Stimulated activated CD4-positive, alpha-beta T cell treated with anti-CD3 and anti-CD28 coated beads, Interleukin-1b, Interleukin-23, amount 100 ng/mL, for 1 hour (primary cell): ENCODE measurements at places on chromosomes 4 and X.

DNA sequence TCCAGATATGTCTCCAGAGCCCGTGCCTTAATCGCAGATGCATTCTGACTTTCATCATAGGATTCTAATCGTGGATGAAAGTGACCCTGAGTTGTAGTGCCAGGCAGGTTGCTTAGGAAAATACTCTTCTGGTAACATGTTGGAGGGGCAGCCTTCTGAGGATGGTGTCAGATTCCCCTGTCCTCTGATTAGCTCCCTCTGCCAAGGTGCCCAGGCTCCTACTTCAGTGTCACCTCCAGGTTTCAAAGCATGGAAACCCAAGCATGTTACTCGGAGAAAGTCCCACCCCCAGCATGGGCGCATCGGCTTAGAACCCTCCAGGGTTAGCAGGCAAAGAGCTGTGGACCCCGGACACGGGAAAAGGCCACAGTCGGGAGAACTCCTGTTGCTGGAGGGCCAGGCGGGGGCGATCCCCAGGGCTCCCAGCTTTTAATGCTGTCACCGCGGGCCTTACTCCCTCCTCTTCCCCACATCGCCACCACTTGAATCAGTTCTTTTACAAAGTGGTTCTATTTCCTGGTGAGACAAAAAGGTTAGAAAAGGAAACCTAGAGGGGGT lies 44.5 kb downstream of the TRIM2 start:
- DNase-seq: no peak

- DNase-seq: no peak
Observed at GRCh38 chr4:77021614-77022089, 54.1 kb downstream of the CCNI start.

DNA sequence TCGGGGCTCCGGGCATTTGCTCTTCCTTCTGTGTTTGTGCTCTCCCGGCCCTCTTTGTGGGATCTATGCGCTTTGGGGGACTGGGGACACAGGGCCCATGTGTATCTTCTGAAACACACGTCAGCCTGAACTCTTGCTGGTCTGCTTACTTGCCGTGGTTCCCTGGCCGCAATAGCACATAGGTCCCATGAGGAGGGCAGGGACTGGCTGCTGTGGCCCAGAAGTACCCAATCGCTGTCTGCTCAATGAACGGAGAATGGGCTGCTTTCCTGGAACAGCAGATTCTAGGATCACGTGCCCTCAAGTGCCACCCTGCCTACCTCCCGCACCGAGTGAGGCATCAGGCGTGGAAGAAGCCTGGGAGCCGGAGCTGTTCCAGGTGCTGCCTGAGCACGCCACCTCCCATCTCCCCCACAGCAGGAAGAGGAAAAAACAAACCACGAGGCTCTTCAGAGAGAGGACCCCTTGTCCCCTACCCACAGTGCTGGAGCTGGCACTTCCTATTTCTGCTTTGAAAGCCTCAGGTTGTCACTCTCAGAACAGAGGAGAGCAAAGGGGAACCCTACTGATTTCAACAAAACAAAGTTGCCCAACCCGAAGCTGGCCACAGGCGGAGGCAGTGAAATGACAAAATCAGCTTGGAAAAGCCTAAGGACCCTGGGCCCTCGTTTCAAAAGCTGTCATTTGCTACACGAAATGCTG lies 3.8 kb downstream of the G6PD start:
- no peak for DNase-seq

DNA sequence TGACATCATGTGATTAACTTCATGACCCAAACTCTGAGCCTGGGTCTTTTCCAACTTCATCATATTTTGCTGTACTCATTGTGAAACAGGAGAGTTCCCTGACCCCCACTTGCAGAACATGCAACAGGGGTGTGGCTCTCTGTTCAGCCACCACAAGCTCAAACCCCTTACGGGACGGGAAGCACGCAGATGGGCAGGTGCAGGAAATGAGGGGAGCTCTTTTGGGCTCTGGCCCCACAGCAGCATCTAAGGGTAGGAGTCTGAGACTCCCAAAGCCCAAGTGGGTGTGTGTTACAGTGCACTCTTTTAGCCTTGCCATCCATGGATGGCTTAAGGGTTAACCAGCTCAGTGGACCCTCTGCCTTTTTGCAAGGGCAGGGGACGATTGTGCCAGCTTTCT lies 599.5 kb upstream of the SMIM31 start:
- no peak for DNase-seq
